ENCODE measurements at places on chromosomes 4 and X.

GRCh38 chrX:112991801-112992200, 151.2 kb upstream of the AMOT start:
- no peak for DNase-seq

GRCh38 chrX:71454222-71454621, 78.7 kb upstream of the OGT start:
- no peak for DNase-seq

DNA sequence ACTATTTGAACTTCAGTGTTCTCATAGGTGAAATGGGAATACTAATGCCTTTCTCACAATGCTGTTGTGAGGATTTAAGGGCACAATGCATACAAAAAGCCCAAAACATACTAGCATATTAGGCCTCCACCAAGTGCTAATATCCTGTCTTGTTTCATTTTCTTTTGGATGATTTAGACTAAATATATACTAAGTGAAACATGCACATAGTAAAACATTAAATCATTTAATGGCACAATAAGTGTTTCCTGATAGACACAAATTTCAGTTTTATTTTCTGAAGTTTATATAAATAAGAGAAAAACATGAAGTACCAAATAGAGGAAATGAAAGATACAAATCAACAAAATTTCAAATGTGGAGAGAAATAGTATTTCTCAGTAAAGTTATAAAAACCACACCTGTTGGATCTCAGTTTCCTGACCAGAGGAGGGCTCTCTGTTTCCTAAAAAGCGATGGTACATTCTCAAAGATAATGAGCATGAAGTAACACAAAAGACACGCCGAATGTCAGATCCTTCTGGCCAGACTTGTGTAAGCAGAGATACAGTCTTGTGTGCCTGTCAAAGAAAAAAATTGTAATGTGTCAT, 25.1 kb downstream of the DDX60 start:
- no peak for DNase-seq

DNA sequence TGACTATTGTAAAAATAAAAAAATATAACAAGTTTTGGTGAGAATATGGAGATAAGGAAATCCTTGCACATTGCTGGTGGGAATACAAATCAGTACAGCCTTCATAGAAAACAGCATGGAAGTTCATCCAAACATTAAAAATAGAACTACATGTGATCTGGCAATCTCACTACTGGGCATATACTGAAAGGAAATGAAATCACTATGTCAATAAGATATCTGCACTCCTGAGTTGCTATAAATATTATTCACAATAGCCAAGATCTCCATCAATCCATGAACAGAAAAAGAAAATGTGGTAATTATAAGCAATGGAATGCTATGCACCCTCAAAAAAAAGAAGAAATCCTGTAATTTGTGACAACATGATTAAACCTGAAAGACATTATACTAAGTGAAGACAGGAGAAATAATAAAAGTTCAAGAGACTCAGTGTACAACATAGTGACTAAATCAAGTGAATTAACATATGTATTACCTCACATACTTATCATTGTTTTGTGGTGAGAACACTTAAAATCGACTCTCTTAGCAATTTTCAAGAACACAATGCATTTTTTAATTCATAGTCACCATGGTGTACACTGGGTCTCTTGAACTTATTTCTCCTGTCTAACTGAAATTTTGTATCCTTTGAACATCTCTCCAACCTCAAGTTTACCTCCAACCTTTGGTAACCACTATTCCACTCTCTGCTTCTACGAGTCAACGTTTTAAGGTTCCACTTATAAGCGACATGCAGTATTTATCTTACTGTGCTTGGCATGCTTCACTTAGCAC, 1703.7 kb upstream of the AGA start:
- DNase-seq, result no peak

DNA sequence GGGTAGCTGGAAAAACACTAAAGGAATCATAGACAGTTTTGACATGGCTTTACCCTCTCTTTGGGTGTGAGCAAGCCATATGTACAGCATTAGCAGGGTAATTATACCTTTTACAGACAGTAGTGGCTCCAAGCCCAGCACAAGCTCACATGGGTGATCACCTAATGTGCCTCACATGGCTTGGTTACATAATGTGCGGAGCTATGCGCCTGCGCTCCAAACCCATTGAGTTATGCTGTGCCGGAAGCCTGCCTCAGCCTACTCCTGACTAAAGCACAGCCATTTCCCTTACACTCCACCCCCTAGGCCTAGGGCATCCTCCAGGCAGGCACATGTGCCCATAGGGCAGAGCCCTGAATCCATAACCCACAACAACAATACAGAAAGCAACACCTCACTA, 6.5 kb upstream of the TSPAN5 start:
- DNase-seq, result no peak

- DNase-seq, result no peak
Measured at GRCh38 chr4:152957437-152958171, 21.5 kb downstream of the FHDC1 start.

GRCh38 chr4:5747738-5748375, 36.9 kb downstream of the EVC start:
- no peak for DNase-seq

DNA sequence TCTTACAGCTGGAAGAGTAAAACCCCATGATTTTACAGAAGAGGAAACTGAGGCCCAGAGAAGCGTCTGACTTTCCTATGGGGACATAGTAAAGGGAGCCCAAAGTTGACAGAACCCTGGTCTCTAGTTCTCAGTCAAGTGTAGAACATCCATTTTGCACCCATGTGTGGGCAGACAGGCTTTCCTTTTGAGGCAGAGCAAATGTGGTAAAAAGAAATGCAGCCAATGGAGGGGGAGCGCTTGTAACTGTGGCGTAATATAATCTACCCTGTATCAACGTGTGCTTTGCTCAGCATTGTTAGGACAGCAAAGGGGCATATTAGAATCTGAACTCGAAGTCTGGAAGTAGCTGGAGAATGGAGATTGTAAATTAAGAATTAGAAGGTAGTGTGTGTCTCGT, 8.8 kb downstream of the MAMLD1 start:
- no peak for DNase-seq

DNA sequence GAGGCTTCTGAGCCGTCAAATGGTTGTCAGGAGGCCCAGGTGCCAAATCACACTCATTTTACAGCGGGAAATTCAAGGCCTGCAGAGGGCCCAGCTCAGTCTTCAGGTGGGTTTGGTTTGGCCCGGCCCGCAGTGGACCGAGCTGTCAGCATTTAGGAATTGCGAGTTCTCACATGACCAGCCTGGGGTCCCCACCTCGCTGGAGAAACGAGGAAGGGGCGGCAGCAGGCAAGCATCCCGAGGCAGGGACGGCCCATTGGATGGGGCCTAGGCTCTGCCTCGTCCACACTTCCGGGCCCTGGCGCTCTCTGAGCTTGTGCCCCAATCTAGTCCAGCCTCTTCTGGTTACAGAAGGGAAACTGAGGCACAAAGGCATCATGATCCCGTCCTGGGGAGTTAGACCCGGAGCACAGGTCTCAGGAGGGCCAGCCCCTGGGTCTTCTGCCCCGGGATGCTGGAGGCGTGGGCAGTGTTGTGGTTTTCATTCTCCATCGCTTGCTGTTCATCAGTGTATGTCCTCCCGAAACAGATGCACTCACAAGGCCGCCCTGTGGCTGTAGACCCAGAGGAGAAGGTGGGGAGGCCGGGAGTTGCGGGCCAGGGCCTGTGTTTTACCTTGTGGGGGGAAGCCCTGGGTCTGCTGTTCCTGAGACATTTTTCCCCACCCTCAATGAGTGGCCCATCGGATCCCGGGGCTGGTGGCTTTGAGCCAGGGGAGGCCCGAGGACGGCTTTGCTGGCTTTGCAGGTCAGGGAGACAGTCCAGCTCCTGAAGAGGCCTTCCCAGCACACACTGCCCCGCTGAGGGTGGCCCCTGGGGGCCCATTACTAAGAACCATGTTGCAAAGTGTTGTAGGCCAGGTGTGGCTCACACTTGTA, 8.9 kb downstream of the PSAPL1 start:
- no peak for DNase-seq

GRCh38 chr4:83012200-83012686, 1.6 kb upstream of the LIN54 start:
- no peak for DNase-seq

- no peak for DNase-seq
Measured at GRCh38 chr4:2252530-2253091, 9.3 kb downstream of the MXD4 start.

DNA sequence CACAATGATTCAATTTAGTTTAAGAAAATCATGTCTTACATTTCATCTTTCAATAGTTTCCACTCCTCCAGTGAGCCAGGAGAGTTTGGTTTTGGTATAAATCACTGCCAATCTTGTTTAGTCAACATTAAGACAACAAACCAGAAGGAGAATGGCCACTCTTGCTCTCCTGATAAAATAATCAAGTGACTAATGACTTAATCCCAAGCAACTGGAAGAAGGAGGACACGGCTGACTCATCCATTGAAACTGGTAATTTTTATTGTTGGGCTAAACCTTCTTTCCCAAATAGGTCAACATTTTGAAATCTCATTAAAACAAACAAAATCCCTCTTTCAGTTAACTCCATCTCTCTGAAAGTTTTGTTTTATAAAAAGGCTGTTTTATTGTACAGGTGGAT, 230.2 kb downstream of the CLCN4 start:
- DNase-seq, result no peak

GRCh38 chr4:36168127-36168878, 76.0 kb downstream of the ARAP2 start:
- DNase-seq, result no peak

DNA sequence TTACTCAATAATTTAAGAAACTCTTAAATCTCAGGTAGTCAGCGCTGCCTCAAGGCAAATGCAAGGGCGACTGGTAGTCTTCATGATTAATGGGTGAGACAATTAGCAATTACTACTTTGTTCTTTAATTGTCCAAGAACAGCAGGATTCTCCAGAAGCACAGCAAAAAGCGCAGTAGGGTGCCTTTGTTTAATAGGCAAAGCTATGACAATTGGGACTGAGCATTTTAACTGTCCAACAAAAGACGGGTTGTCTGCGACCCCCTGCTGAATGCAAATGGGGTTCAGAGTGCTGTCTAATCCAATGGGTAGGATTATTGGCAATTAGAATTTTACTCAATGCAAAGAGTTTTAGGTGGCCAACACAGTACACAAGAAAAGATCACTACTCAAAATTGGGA, 286.1 kb downstream of the CHIC1 start:
- DNase-seq, result no peak

DNA sequence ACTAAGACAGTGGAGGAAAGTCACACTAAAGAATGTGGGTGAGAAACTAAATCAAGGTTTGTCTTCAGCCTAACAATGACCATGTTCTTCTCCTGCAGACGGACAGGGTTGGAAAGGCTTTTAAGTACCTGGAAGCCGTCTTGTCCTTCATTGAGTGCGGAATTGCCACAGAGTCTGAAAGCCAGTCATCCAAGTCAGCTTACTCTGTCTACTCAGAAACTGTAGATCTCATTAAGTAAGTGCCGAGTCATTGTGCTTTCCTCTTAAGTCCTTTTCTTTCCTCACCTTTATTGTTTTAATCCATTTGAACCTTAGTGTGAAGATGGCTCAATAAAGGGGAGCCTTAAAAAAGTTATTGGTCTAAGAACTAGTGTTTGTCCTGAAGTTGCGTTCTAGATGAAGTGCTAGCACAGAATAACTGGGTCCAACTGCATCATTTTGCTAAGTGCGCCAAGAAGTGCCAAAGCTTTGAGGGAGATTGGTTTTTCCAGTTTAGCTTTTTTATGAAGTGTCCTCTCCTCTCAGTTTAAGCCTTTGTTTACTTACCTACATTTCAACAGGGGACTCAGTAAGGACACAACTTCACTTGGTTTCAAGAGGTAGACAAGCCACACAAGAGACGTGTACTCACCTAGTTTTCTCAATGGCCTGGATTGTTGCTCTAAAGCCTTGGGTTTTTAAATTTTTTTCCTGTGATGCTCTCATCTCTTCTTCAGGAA, 89.3 kb downstream of the KLHL8 start:
- DNase-seq, result no peak

DNA sequence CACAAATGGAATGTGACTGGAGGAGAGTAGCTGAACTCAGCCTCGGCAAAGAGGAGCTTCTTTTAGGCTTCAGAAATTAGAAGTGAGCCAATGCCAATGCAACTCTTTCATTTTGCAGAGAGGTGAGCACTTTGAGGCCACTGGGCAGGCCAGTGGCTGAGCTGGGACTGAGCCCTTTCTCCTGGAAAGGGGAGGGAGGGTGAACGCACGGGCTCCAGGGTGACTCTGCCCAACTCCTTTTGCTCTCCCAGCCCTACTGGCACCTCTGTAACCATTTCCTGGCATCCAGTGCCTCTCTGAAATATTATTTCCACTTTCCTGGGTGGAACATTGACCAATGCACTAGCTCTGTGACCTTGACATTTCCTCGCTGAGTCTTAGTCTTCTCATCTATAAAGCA, 88.1 kb downstream of the SLC2A9 start:
- DNase-seq, result no peak

DNA sequence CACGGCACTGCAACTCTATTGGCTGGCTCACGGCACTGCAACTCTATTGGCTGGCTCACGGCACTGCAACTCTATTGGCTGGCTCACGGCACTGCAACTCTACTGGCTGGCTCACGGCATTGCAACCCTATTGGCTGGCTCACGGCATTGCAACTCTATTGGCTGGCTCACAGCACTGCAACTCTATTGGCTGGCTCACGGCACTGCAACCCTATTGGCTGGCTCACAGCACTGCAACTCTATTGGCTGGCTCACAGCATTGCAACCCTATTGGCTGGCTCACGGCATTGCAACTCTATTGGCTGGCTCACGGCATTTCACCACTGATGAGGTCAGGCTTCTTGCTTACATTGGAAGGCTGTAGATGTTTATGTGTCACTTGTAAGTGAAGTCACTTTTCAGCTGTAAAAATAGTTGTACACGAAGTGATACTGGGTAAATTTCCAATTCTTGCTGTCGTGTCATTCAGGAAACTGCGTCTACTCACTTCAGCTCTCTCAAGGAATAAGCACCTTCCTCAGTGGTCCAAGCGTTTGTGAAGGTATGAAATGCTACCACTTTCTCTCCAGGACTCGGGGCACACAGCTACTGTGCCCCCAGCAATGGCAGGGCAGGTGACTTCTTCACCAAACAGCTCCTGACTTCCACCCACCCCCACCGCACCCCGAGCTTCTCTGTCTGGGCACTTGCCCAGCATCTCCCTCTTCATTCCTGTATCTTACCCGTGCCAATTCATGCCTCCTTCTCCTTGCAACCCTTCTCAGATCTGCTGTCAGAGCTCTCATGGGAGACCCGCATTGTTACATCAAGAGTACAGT, 141.3 kb downstream of the AFAP1 start:
- no peak for DNase-seq

DNA sequence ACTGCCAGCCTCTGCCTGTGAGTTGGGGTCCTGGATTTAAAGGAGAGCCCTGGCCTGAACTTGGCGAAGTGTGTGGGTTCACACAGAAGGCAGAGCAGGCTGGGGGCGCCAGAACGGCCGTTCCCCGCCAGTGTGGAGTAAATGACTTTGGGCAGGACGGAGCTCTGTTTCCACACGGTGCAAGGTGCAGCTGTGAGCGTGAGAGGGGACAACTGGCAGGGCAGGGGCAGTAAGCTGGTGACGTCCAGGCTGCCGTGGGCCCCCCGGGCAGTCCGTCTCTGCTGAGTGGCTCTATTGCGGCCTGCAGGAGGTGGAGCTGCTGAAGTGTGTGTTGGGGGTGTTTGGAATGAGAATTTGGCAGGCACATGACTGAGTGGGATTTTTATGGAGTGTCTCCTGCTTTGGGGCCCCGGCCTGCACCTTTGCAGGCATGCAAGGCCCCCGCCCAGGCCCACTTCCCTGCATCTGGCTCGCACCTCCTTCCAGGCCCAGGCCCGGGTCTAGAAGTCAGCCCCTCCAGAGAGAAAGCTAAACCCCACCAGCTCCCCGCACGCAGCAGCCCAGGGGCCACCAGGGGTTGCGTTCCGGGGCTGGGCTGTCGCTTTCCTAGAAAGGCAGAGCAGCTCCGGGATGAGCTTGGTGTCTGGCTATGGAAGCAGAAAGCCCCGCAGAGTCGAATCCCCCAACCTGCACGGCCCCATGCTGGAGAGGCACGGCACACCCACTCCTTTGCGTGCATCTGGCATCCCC, 62.2 kb upstream of the GRPEL1 start:
- no peak for DNase-seq

Measured in activated CD8-positive, alpha-beta memory T cell treated with anti-CD3 and anti-CD28 coated beads for 48 hours (primary cell).